ENCODE measurements at places on chromosomes 12 and 14.
A peak's percentile ranks its signal among the peaks of the same experiment; 100 is the strongest.

DNA sequence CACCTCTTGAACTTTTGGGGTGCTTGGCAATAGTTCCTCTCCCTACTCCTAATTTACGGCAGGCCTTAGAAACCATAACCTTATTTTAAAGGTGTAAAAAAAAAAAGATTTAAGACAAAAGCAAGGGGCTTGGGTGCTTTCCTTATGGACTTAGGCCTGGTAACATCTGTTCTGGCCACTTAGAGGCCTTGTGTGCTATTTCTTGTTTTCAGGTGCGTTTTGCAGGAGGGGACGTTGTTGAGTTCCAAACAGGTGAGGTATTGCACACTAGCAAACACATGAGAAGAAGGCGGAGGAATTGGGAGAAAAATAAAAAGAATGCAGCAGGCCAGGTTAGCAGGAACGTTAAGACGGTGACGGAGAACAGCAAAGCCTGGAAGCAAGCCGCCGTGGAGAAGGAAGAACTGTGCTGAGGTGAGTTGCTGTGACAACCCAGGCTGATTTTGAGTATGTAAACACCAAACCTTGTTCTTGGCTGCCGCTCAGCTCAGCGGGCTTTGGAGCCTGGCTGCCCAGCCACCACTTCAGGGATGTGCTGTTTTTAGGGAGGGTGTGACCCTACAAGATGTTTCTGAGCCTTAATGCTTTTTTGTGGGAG lies 17.3 kb downstream of the EMG1 start:
- no peak for DNase-seq

- no peak for DNase-seq
Observed at GRCh38 chr12:18428416-18428815, 167.1 kb downstream of the PIK3C2G start.

- peak; percentile 82 for DNase-seq
Observed at GRCh38 chr14:63857466-63858030, 4.7 kb downstream of the SYNE2 start.

DNA sequence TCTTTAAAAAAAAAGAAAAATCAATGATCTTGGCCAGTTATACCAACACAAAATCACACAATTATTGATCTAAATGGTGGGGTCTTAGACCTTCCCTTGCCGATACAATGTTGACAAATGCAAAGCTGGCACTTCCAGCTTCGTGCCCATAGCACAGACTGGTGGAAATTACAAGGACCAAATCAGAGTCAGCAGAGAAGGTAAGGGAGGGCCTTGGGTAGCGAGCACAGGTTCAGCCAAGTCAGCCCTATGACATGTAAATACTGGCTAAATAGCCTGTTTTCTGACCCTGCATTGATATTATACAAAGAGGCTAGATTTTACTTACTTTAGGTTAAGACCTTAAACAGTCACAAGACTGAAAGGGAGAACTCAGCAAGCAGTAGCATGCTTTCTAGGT lies 30.3 kb upstream of the WDR89 start:
- DNase-seq: no peak

DNA sequence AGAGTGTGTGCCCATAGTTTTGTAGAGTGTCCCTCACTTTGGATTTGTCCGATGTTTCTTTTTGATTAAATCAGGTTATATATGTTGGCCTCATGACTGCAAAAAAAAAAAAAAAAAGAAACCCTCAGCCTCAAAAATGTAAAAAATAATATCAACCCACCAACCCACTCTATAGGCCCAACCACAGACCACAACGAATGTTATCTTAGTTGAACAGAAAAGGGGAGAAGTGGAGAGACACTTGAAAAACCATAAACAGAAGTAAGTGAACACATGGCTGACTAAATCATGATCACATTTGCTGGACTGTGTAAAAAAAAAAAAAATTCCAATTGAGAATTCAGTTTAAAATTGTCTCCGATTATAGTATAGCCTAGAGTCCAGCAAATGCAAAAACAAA lies 45.5 kb upstream of the ST8SIA1 start:
- no peak for DNase-seq

GRCh38 chr12:8823565-8824300 lies 1.3 kb downstream of the A2ML1 start:
- DNase-seq: no peak
